Activated T-cell treated with anti-CD3 and anti-CD28 coated beads for 48 hours (primary cell): ENCODE measurements at places on chromosomes 6 and 20.

GRCh38 chr6:90932351-90932750, 345.5 kb upstream of the MAP3K7 start:
- DNase-seq = no peak

GRCh38 chr6:129110690-129111343, 227.9 kb downstream of the LAMA2 start:
- no peak for DNase-seq

DNA sequence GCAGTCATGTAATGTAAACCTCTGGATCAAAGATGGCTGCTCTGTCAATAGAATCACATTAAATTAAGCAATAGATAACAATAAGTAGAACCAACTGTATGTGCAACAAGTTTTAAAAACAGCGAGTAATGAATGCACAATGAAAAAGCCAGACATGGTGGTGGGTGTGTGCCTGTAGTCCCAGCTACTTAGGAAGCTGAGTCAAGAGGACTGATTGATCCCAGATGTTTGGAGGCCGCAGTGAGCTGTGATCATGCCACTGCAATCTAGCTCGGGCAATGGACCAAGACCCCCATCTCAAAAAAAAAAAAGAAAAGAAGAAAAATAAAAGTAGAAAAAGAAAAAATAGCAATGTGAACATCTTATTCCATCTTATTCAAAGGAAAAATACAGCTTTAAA, 558.7 kb upstream of the MMS22L start:
- DNase-seq = no peak

DNA sequence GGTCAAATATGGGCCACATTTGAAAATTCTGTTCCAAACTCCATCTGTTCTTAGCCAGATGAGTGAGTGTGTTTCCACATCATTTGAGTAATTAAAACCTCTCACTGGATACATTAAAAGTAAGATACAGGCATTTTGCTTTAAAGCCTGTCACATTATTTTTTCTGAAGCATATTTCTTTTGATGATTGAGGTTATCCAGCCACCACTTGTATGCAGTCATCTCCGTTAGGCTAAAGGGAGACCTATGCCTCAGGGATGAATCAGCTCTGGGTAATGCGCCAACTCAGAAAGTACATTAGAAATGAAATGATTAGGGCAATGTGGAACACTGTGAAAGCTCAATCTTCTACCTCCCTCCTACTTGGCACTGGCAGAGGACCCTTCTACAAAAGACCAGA, 90.7 kb downstream of the SNAP25 start:
- DNase-seq = no peak

GRCh38 chr20:49282584-49283171, 4.8 kb upstream of the ZNFX1 start:
- DNase-seq = no peak

DNA sequence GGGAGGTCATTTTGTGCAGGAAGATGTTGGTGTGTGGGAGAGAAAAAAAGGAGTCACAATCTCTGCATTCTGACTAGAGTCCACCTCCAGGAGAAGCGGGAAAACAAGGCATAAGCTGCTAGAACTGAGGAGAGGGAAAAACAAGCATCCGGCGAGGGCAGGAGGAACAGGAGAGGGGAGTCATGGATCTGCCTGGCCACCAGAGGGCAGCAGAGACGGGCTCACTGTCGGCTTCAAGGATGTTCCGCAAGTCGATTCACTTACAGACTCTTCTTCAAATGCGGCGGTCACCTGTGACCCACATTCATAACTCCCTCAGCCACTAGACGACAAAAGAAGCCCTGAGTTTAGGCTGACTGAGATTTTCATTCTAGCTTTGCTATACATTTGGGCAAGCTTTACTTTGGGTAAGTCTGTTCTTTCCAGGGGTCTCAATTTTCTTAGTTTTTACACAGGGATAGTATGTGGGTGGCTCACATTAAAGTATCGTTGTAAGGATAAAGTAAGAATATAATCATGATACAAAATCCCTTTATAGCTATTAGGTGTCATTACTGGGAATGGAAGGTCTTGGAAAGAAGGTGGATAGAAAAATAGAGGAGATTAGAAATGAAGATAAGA, 6.6 kb upstream of the BTNL2 start:
- peak; percentile 79 for DNase-seq

- no peak for DNase-seq
Observed at GRCh38 chr6:20837189-20837588, 302.9 kb downstream of the CDKAL1 start.

DNA sequence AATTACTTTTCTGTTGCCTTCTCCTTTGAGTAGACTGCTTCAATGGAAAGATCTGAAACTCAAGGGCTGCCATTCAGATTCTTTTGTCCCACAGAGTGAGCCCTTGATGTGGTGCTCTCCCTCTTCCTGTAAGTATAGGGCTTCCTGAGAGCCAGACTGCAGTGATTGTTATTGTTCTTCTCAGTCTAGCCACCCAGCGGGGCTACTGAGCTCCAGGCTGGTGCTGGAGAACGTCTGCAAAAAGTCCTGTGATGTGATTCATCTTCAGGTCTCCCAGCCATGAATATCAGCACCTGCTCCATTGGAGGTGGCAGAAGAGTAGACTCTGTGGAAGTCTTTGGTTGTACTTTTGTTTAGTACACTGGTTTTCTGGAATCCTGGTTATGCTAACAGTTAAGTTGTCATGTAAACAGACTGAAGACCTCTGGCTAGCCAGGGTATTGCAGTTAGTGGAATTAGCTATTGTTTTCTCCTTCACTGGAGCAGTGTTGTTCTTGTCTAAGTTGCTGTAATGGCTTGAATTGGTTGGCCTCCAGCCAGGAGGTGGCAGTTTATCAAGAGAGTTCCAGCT, 240.9 kb downstream of the COL12A1 start:
- no peak for DNase-seq

GRCh38 chr6:138017166-138017757, 90.0 kb downstream of the PERP start:
- DNase-seq = no peak

DNA sequence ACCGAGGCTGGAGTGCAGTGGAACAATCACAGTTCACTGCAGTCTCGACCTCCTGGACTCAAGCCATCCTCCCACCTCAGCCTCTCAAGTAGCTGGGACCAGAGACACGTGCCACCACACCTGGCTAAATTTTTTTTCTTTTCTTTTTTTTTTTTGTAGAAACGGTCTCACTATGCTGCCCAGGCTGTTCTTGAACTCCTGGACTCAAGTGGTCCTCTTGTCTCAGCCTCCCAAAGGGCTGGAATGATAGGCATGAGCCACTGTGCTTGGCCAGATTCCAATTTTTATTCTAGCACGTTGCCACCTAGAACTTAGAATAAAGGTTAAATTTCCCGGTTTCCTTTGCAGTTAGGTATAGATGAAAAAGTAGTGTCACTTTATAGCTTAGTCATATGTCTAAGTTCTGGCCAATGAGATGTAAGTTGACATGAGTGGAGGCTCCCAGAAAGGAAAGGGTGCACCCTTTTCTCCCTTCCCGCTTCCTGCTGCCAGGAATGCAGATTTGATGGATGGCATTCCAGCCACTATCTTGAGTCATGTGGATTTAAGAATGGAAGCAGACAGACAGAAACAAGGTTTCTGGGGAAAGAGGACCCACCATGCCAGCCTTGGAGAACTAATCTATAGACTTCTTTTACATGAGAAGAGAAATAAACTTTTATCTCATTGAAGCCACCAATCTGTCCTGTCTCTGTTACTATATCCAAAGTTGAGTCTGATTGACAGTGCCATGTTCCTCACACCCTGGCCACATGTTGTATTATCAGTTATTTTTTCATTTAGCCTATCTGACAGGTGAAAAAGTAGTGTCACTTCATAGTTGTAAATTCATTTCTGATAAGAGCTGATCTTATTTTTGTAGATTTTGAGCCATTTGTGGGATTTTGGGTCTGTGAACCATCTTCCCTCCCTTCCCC, 60.6 kb upstream of the NCOA3 start:
- DNase-seq = no peak

DNA sequence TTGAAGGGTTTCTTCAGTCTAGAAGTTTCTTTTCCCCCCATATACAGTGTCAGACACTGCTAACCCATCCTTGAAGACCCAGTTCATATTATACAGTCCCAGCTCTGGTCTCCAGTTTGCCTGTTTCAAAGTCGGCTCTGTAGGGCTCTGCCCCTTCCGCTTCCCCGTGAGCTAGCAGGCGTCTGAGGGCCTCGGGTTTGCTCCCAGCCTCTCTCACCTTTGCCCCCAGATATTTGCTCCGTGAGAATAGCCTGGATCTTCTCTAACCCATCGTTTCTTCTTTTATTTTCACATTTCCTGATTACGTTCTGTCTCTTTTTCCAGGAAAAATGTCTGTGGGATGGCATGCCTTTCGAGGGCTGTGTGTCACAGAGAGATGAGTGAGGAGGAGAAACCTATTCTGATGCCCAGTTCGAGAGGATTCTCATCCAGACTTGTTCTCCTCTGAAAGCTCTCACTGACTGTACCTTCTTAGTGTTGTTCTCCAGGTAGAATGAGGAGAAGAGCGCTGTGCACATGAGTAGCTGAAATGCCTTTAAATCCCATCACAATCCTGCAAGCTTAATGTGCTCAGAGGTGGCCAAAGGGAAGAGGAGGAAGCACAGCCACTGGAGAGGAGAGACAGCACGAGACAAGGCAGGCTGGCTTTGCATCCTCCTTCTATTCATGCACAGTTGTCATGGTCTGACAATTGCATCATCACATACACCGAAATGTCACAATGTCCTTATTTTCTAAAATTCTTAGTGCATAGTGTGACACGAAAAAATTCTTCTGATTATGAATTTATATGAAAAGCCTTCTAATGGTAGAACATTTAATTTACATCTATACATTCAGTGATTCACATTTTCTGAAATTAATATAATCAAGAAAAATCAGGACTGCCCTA, 171.1 kb downstream of the FOXA2 start:
- no peak for DNase-seq

DNA sequence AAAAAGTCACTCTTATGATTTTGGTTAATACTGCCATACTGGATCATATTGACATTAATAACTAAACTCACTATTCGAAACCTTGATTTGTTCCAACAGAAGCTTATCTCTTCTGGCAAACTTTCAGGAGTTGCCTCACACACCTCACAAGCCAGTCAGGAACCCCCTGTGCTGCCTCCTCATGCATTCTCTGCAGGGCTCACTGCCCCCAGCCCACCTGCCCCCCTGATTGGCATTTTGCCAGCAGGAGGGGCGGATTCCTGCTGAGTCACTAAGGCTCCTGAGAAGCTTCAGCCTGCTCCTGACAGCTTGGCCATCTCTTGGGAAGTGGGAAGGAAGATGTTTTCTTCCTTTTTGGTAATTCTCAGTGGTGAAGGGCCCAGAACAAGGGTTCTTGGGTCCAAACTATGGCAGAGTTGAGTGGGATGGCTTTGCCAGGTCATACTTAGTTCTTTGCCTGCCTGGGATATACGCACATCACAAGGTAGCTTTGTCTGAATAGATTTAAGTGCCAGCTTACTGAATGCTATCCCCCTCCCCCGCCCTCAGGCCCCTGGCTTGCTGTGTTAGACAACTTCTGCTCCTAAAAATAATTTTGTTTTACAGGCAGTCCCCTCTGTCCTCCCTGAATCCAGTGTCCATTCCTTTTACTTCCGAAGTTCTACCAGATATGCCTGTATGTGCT, 31.4 kb downstream of the SLC35F1 start:
- DNase-seq = no peak

DNA sequence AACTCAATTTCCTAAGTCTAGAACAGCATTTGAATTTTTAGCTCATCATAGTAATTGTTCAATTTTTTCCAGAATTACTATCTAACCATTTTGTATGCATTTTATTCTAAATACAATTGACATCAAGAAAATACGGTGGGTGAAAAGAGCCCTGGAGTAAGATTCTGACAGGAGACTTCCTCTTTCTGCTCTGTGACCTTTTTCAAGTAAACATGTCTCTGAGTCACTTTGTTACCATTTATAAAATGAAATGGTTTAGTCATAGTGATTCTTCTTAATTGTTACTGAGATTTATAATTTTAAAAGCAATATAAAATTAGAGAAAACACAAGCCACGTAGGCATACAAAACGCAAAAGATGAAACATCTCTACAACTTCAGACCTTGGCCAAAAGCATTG, 80.2 kb downstream of the PLCB1 start:
- DNase-seq = no peak
